ENCODE measurements at places on chromosomes 2 and 18. TPM values are rescaled to one million over a fixed set of nuclear protein-coding genes. Genes with fewer than 3 reads are reported as not detected.

- DNase-seq: no peak
Measured at GRCh38 chr2:67561457-67561965, 164.4 kb downstream of the ETAA1 start.

DNA sequence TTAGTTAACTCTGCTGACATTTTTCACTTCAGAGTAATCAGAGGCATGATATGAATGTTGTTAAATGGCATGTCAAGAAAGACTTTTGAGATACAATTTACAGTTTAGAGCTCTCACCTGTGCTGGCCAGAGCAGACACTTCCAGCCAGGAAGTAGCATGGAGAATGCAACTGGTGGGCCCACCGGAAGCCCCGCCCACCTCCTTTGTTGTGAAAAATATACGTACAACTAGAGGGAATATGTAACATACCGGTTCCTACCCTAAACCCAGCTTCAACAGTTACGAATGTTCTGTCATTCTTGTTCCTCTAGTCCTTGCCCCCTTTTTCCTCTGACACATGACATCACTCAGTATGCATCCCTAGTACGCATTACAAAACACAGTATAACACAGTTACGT is 70.2 kb upstream of the ITM2C start:
- no peak for DNase-seq

GRCh38 chr2:9050122-9050809 is 46.8 kb upstream of the MBOAT2 start:
- no peak for DNase-seq

The ZNF514 gene
- polyA plus RNA-seq: 32.1 TPM

The TMEM182 gene
- polyA plus RNA-seq: 8.7 TPM

All from renal pelvis (tissue), 12 donors.